ENCODE measurements at places on chromosomes 2 and 18. TPM values are rescaled to one million over a fixed set of nuclear protein-coding genes. Genes with fewer than 3 reads are reported as not detected.
A peak's percentile ranks its signal among the peaks of the same experiment; 100 is the strongest.

DNA sequence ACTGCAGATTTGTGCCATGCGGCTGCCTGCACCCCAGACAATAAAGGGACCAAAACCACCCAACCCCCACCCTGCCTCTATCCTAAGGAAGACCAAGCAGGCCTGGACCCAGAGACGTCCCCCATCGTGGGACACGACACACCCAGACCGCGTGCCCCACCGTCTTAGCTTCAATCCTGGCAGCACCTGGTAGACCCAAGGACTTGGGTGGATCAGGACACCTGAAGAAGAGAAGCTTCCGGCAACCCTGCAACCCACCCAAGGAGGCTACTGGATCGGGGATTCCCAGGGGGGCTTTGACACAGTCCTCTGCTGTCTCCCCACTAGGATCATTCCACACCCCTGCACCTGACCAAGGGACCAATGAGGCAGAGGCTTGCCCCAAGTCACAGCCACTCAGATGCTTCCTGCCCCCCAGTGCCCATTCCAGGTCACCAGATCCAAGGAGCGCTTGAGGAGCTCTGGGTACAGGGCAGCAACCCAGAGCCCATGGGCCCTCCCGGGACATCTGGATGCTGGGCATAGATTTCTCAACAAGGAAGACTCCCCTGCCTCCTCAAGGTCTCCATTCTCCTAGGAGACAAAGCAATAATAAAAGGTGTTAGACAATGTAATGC is 3.6 kb downstream of the ALPI start:
- no peak for DNase-seq
- no peaks in the 10 kb centered on the region for H3K27me3 ChIP-seq
- no peaks in the 10 kb centered on the region for H3K36me3 ChIP-seq
- H3K4me3 ChIP-seq: no peak overlapping the region
- H3K4me1 ChIP-seq: no peaks in the 10 kb centered on the region
- H3K27ac ChIP-seq: no peak overlapping the region

The TDRD15 gene
- total RNA-seq: 0.30 TPM

The RIT2 gene
- total RNA-seq: not detected

The GKN1 gene
- not detected for total RNA-seq

- peaks cover 26% of the 10 kb centered on the region for H3K4me1 ChIP-seq
- DNase-seq: no peak
- H3K27me3 ChIP-seq: no peaks in the 10 kb centered on the region
- no peaks in the 10 kb centered on the region for H3K36me3 ChIP-seq
- peak overlapping the region; percentile 87 for H3K27ac ChIP-seq
These were observed 688 bp upstream of the WDR33 start for GRCh38 chr2:127811397-127812321.

- no peak overlapping the region for H3K27ac ChIP-seq
- no peaks in the 10 kb centered on the region for H3K4me1 ChIP-seq
- H3K27me3 ChIP-seq: no peaks in the 10 kb centered on the region
These were observed 40.3 kb downstream of the PLA2R1 start for GRCh38 chr2:160022162-160022561.

DNA sequence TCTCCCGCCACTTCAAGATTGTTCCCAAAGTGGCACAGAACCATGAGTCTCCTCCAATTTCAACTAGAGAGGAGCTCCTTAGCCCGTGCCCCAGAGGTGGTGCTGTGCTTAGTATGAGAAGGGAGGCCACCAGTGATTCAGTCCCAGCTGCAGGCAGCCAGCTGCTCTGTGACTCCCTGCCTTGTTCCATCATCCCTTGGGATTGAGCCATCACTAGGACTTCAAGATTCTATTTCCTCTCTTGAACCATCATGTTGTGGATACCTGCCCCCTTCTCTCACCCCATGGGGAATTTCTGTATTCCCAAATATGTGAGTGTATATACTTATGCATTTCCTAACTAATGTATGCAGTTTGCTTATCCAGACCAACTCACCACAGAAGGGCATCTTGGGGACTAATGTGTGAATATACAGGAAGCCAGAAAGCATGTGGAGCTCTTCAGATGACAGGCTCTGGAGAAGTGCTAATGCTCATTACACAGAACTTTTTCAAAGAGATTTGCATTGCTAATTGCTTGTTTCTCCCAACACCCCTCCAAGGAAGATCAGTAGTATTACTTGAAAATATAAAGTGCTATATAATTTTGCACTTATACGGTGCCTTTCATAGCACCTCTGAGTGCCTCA is 111.0 kb upstream of the MAP3K20 start:
- no peak overlapping the region for H3K27ac ChIP-seq
- peaks cover 5% of the 10 kb centered on the region for H3K4me1 ChIP-seq
- no peak for DNase-seq
- no peak overlapping the region for H3K4me3 ChIP-seq

GRCh38 chr2:179859523-179859922 is 1.9 kb downstream of the ZNF385B start:
- H3K4me3 ChIP-seq: no peak overlapping the region
- DNase-seq: no peak
- no peak overlapping the region for H3K27ac ChIP-seq
- no peaks in the 10 kb centered on the region for H3K4me1 ChIP-seq

DNA sequence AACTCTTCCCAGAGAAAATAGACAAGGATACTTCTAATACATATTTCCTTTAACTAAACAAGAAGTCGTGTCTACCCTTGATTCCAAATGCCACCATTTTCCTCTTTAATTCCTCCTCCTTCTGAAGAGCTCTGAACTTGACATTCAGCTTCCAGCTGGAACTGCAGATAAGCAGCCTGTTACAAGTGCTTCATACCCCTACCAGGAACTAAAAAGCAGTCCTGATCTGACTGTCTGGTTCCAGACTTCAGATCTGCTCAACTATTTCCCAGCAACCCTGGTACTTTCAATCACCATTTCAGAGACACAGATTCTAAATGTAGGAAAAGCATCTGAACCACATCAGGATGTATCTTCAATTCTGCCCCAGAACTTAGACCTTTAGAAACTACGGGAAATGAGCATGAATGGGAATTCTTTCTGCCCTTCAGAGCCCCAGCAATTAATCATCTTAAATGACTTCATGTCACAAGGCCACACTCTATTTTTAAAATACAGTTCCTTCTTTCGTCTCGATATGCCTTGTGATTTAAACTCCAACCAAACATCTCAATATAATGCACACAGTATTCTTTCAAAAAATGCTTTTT is 159.5 kb downstream of the L3MBTL4 start:
- no peaks in the 10 kb centered on the region for H3K4me1 ChIP-seq
- H3K4me3 ChIP-seq: no peak overlapping the region
- no peak for DNase-seq
- no peak overlapping the region for H3K27ac ChIP-seq
- peaks cover 7% of the 10 kb centered on the region for H3K36me3 ChIP-seq

- H3K27ac ChIP-seq: peak overlapping the region; percentile 78
- no peak for DNase-seq
- H3K27me3 ChIP-seq: no peaks in the 10 kb centered on the region
- H3K36me3 ChIP-seq: peaks cover 12% of the 10 kb centered on the region
- H3K4me3 ChIP-seq: no peak overlapping the region
- peaks cover 62% of the 10 kb centered on the region for H3K4me1 ChIP-seq
These were observed 19.6 kb downstream of the B3GNT2 start for GRCh38 chr2:62215306-62216064.

- no peaks in the 10 kb centered on the region for H3K27me3 ChIP-seq
- peak within 1 kb of the TSS; percentile 62 for H3K4me3 ChIP-seq
- no peaks in the 10 kb centered on the region for H3K36me3 ChIP-seq
- no peaks in the 10 kb centered on the region for H3K4me1 ChIP-seq
- H3K27ac ChIP-seq: no peak within 1 kb of the TSS
These were observed at the start of gene CCDC85A for GRCh38 chr2:56183643-56184499. TSS of gene CCDC85A (plus strand) at chr2:56183990. CDS start at chr2:56184625, 635 bp downstream.

- no peak for DNase-seq
- H3K4me3 ChIP-seq: no peak overlapping the region
- no peaks in the 10 kb centered on the region for H3K4me1 ChIP-seq
- no peaks in the 10 kb centered on the region for H3K27me3 ChIP-seq
- H3K27ac ChIP-seq: no peak overlapping the region
- no peaks in the 10 kb centered on the region for H3K36me3 ChIP-seq
These were observed 191.3 kb downstream of the TFCP2L1 start for GRCh38 chr2:121093692-121094091.

DNA sequence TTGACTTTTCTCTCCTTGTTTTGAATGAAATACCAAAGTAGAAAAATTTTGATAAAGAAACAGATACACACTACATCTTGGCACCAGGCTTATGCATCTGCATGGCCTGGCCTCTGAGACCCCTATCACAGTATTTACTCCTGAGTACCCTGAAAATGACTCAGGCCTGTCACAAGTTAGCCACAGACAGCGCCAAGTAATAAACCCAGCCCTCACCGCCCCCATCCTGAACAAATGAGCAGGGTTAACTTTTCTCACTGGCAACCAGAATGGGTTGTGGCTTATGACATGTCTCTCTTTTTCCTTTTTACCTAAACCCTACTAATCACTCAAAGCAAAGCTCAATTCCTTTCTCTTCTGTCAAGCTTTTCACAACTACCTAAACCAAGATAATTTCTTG is 35.3 kb downstream of the SPRED2 start:
- no peaks in the 10 kb centered on the region for H3K36me3 ChIP-seq
- no peak for DNase-seq
- peak overlapping the region; percentile 38 for H3K27ac ChIP-seq
- no peak overlapping the region for H3K4me3 ChIP-seq
- peaks cover 14% of the 10 kb centered on the region for H3K4me1 ChIP-seq

- H3K4me1 ChIP-seq: no peaks in the 10 kb centered on the region
- no peak overlapping the region for H3K4me3 ChIP-seq
- DNase-seq: no peak
- H3K36me3 ChIP-seq: no peaks in the 10 kb centered on the region
These were observed 200.1 kb downstream of the BCL11A start for GRCh38 chr2:60353406-60353800.

The SLC19A3 gene
- total RNA-seq: 49.8 TPM

DNA sequence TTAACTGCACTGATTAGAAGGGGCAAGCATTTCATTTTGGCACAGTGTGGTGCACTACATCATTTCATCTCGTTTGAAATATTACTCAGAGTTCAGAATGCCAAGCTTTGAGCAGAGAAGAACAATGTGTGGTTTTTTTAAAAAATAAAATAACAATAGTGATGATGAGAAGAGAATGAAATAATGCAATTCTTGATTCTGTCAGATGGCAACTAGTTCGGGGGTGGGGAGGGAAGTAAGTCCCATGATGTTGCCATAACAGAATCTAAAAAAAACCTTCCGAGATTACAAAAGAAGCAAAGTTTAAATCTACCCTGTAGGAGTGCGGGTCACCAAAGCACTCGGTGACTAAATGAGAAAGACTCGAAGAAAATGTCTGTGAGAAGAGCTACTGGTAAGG is 490.4 kb downstream of the NR4A2 start:
- no peaks in the 10 kb centered on the region for H3K27me3 ChIP-seq
- H3K27ac ChIP-seq: peak overlapping the region; percentile 66
- no peaks in the 10 kb centered on the region for H3K36me3 ChIP-seq
- no peak for DNase-seq
- no peak overlapping the region for H3K4me3 ChIP-seq

- no peak overlapping the region for H3K27ac ChIP-seq
- no peaks in the 10 kb centered on the region for H3K36me3 ChIP-seq
- H3K4me3 ChIP-seq: no peak overlapping the region
- DNase-seq: no peak
- no peaks in the 10 kb centered on the region for H3K4me1 ChIP-seq
These were observed 24.9 kb upstream of the TGIF1 start for GRCh38 chr18:3425030-3425429.

- no peak overlapping the region for H3K4me3 ChIP-seq
- DNase-seq: no peak
- no peaks in the 10 kb centered on the region for H3K36me3 ChIP-seq
These were observed 58.8 kb upstream of the HPCAL1 start for GRCh38 chr2:10243926-10244270.

- no peak for DNase-seq
- no peak overlapping the region for H3K4me3 ChIP-seq
- no peak overlapping the region for H3K27ac ChIP-seq
- no peaks in the 10 kb centered on the region for H3K36me3 ChIP-seq
These were observed 8.9 kb downstream of the FBXO36 start for GRCh38 chr2:229931241-229931640.

The GPC1 gene
- 153 TPM for total RNA-seq

The HOXD3 gene
- total RNA-seq: 11.4 TPM

DNA sequence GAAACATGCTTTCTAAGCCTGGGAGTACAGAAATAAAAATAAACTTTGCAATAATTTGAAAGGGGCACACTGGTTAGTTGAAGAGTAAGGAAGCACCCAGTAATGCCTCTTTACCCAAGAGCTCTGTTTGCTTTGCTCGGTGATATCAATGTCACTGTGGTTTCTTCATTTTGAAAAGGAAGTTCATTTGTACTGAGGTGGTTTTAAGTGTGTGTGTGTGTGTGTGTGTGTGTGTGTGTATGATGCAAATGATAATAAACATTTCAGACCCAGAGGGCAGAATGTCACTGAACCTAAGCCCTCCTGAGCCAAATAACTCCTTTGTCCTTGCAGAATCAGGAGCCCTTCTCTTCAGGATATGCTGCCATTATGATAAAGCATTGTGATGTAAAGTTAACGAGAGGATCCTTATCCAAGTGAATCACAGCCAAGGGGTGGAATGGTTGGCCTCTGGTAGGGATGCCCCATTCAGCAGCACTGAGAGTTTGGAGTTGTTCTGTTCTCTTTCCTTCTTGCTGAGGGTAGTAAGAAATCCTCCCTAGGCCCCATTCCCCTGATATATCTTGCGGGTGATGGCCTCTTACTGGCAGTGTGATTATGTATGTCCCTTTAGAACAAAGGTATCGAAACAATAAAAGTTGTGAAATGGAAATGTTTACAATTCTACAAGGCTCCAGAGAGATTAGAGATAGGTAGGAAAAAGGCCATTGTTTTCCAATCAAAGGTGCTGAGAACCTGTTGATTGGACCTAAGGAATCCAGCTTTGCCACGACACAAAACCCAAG is 7.6 kb downstream of the ITGA6 start:
- no peaks in the 10 kb centered on the region for H3K27me3 ChIP-seq
- no peak for DNase-seq
- peak overlapping the region; percentile 36 for H3K27ac ChIP-seq
- peaks cover 86% of the 10 kb centered on the region for H3K4me1 ChIP-seq

The ACMSD gene
- not detected for total RNA-seq

DNA sequence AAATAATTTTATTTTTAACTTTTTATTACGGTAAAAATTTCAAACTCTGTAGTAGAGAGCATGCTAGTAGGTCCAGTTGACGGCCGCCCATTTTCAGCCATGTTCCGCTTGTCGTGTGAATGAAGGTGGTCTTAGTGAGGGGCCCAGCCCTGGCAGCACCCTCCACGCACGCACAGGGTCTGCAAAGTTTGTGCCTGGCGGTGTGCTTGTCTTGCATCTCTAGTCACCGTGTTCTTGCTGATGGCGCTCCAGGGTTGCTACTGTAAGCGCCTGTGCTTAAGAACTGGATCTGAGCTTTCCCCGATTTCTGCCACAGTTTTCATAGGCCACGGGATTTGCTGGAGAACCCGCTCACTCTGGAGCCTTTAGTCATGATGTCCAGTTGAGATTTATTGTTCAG is 28.9 kb downstream of the LDLRAD4 start:
- no peaks in the 10 kb centered on the region for H3K36me3 ChIP-seq
- no peak overlapping the region for H3K4me3 ChIP-seq
- no peaks in the 10 kb centered on the region for H3K4me1 ChIP-seq
- no peaks in the 10 kb centered on the region for H3K27me3 ChIP-seq
- no peak for DNase-seq

- no peak overlapping the region for H3K4me3 ChIP-seq
- no peaks in the 10 kb centered on the region for H3K4me1 ChIP-seq
These were observed 73.6 kb downstream of the NFATC1 start for GRCh38 chr18:79469309-79469708.

GRCh38 chr2:16438613-16439321 is 226.9 kb downstream of the CYRIA start:
- H3K4me1 ChIP-seq: no peaks in the 10 kb centered on the region
- DNase-seq: no peak
- H3K36me3 ChIP-seq: no peaks in the 10 kb centered on the region
- H3K27me3 ChIP-seq: no peaks in the 10 kb centered on the region
- no peak overlapping the region for H3K4me3 ChIP-seq

The NAT8 gene
- not detected for total RNA-seq
